ENCODE measurements at places on chromosomes 16 and 17. TPM values are rescaled to one million over a fixed set of nuclear protein-coding genes. Genes with fewer than 3 reads are reported as not detected.

The TNRC6C gene
- total RNA-seq, result 16.0 TPM

The ABI3 gene
- 7.3 TPM for total RNA-seq

The WNT3 gene
- total RNA-seq, result 0.97 TPM

The RPH3AL gene
- 18.9 TPM for total RNA-seq

The ZNF423 gene
- total RNA-seq, result 12.1 TPM

The ARHGAP44 gene
- 0.57 TPM for total RNA-seq

The CDC42EP4 gene
- 10.7 TPM for total RNA-seq

The ZFP1 gene
- total RNA-seq, result 8.2 TPM

The AHSP gene
- not detected for total RNA-seq

The PLEKHG4 gene
- total RNA-seq, result 7.0 TPM

The CDRT4 gene
- 4.9 TPM for total RNA-seq

The TIMP2 gene
- total RNA-seq, result 35.9 TPM

The TMEM114 gene
- not detected for total RNA-seq

The PDK2 gene
- 15.2 TPM for total RNA-seq

The CTF1 gene
- 0.19 TPM for total RNA-seq

The CLEC3A gene
- not detected for total RNA-seq

The EARS2 gene
- total RNA-seq, result 10.0 TPM

The OTOP3 gene
- not detected for total RNA-seq

Measured in bladder microvascular endothelial cell (primary cell).